ENCODE measurements at places on chromosomes 3 and 15.

DNA sequence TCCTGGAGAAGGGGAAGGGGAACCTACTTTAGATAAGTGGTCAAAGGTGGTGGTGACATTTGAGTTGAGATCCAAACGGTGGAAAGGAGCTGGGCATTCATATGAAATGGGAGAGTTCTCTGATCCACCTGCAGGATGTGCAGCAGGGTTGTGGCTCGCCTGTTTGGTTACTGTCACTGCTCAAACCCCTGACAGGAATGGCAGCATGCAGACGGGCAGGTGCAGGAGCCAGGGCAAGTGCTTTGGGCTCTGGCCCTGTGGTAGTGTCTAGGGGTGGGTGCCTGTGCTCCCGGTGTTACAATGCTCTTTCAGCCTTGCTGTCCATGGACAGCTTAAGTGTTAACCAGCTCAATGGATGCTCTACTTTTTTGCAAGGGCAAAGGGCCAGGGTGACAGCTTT, 18.5 kb downstream of the PAQR9 start:
- DNase-seq: no peak

- DNase-seq: no peak
Observed at GRCh38 chr3:57094575-57094974, 34.1 kb downstream of the SPATA12 start.

DNA sequence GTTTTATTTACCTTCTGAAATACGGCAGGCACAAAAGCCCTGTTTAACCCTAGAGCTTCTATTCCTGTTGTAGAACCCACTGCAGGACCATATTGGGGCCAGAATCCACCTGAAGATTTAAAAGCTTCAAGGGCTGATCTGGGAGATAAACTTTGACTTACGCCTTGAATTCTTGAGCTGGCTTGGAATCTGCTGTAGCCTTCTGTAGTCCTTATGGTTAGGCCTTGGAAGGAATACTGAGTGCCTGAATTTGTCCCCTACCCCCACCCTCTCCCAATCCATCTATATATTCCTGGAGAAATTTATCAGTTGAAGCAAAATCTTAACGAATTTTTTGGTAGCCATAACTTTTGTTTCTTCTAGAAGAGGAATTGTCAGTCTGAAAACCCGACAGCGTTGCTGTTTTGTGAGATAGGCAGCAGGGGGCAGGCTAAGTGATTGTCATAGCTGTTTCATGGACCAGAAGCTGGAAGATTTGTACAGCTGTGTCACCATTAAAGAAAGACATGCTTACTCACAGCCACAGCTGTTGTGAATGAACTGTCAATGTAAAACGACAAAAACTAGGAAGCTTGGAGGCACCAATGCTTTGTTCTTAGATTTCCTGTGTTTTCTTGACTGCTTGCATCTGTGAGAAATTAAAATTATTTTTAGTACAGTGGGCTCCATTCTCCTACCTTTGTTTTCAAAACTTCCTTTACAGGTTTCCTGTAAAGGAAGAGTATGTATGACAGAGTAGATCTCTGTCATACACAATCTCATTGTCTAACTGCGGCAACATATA, 12.8 kb downstream of the LXN start:
- DNase-seq: peak; percentile 33

- DNase-seq: peak; percentile 48
Observed at GRCh38 chr3:42547401-42547945, 34.3 kb downstream of the SEC22C start.

DNA sequence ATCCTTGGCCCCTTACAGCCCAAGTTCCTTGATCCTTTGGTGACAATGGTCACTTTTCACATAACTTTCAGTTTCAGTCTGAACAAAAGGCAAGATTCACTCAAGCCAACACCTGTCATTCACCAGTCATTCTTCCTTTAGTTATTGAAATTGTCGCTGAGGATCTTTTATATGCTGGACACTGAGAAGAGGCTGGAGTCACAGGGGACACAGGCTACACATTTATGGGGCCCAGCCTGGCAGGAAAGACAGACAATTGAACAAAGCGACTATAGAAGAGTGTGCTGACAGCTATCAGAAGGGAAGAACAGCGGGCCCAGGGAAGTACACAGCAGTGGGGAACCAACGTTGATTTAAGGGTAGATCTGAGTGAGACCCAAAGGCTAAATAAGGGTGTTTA, 69.8 kb upstream of the PROK2 start:
- no peak for DNase-seq

GRCh38 chr3:159964166-159964973, 24.3 kb upstream of the IL12A start:
- DNase-seq: no peak

DNA sequence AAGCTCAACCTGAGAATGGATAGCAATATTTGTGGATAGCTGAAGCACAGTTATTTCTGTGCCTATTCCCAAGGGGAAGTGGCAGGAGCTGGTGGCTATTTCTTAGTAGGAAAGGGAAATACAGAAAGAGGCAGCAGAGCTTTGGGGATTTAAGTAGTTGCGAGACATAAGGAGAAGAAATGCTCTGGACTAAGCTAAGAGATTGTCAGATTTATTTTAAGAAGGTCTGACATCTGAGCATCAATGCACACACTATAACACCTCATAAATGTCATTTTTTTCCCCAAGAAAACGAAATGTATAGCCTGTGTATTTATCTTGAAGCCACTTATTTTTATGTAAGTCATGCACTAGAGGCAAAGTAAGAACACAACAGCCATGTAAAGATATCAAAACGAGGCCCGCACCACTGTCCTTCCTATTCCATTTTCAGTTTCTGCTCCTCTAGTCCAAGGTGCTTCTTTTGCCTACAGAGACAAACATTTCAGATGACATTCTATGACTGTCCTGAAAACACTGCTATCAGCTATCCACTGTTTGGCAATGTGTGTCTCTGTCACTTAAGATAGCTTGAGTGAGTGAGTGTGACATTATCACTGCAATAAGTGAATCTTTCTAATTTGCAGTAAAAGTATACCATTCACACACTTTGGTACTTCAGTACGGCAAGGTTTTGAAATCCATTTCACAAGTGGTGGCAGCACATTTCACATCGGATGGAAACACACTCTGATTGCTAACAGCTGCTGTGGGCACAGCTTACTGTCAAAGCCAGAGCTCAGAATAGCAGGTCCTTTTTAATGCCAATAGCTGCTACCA, 62.7 kb upstream of the ICE2 start:
- no peak for DNase-seq

DNA sequence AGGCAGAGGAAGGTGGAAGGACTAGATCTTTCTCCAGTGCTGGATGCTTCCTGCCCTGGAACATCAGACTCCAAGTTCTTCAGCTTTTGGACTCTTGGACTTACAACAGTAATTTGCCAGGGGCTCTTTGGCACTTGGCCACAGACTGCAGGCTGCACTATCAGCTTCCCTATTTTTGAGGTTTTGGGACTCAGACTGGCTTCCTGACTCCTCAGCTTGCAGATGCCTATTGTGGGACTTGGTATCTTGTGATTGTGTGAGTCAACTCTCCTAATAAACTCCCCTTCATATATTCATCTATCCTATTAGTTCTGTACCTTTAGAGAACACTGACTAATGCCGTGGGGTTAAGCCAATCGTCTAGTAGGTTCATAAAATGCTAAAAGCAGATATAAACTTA, 8.8 kb upstream of the B3GNT5 start:
- no peak for DNase-seq

- DNase-seq: peak; percentile 59
Observed at GRCh38 chr3:66407611-66408218, 93.1 kb downstream of the LRIG1 start.

DNA sequence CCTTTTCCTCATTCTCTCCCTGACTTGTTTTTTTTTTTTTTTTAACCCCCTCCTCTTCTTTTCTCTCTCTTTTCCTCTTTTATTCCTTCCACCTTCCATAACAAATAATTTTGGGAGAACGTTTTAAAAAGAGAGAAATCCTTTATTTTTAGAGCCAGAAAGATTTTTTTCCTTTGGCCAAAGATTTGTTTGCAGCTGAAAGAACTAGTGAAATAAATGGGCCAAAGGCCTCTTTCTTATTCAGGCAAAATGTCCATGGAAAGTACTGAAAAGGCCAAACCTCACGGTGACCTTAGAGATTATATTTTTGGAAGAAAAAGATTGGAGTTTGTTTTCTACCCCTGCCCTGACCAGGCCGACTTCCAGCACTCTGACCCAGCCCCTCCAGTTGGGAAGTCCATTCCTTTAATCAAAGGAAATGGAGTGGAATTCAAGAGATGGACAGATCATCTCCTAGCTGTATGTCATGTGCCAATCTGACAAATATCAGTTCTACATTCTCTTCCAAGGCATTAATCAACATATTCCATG, 214.3 kb upstream of the ADAMTS9 start:
- DNase-seq: no peak
